IMR-90 (cell line): ENCODE measurements at places on chromosomes 1 and 21. TPM values are rescaled to one million over a fixed set of nuclear protein-coding genes. Genes with fewer than 3 reads are reported as not detected.
A peak's percentile ranks its signal among the peaks of the same experiment; 100 is the strongest.

The GPR52 gene
- 0.90 and 2.2 TPM in 2 replicates for total RNA-seq

- DNase-seq, result peak; percentile 73
Measured at GRCh38 chr1:31038360-31038759, 27.2 kb downstream of the PUM1 start.

- no peak for DNase-seq
Measured at GRCh38 chr1:62528015-62528414, 69.3 kb upstream of the ANGPTL3 start.

DNA sequence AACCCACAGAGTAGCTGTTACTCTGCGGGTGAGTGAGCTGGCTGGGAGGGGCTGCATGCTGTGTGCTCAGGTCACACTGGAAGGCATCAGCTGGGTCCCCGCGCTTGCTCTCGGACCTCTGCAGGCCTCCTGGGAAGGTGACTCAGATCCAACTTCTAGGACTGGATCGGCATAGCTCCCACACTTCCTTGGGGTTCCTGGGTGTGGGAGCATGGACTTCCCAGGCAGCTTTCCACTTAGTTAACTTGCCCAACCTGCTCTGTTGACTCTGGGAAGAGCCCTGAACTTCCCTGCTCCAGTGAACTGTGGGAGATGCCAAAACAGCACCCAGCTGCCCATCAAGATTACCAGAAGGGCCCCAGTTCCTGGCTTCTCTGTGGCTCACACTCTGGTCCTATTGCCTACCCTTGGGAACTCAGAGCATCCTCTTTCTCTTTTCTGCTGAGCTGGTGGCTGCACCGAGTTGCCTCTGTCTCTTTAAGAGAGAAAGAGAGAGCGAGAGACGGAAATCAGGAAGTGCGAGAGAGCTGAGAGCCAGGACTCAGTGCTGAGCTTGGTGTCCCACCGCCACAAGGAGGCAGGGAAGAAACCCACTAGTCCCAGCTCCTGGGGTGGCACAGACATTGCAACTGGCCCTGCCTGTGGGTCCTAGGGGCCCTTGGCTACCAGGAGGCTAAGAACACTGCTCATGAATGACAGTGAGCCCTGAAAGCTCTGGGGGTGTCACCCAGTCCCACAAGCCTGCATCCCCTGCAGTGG is at the start of gene IKBKE:
Gene IKBKE, plus strand, starts transcription at position 544 of the 759 bp plus-strand sequence. CDS start 2,752 bp downstream, outside the sequence.
- DNase-seq, result peak; percentile 73

GRCh38 chr1:200905411-200906052 is 10.8 kb downstream of the INAVA start:
- no peak for DNase-seq

DNA sequence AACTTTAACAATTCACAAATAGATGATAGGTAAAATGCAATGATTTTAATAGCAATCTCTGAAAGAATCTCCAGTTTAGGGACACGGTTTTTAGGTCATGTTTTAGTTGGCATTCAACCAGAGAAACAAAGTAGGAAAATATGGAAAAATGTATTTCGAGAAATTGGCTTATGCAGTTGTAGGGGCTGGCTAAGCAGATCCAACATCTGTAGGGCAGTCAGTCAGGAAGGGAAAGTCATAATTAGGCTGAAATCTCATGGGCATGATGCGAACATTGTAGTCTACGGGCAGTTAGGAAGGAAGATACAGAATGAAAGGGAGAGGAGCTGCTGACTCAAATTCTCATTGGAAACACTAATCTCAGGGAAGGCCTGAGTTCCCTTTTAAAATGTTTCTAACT is 1276.0 kb upstream of the ADGRL4 start:
- DNase-seq, result no peak

GRCh38 chr1:19988267-19989006 is 9.0 kb upstream of the PLA2G2A start:
- no peak for DNase-seq

GRCh38 chr1:237444120-237444790 is 402.3 kb downstream of the RYR2 start:
- no peak for DNase-seq

DNA sequence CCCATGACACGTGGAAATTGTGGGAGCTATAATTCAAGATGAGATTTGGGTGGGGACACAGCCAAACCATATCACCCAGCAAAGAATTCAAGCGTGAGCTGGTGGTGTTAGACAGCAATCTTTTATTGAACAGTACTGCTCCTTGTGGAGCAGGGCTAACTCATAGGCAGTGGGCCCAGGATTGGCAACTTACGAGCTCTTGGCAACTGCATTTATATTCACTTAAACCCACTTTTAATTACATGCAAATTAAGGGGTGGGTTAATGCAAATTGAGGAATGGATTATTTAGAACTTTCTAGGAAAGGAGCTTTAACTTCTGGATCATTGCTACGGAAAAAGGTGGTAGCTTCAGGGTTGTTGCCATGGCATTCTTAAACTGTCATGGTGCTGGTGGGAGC is 135.6 kb upstream of the KAZN start:
- no peak for DNase-seq

The WASF2 gene
- total RNA-seq, result 7.5 and 7.9 TPM in 2 replicates
